ENCODE measurements at places on chromosomes 7 and 10. TPM values are rescaled to one million over a fixed set of nuclear protein-coding genes. Genes with fewer than 3 reads are reported as not detected.
A peak's percentile ranks its signal among the peaks of the same experiment; 100 is the strongest.

- peaks cover 49% of the 10 kb centered on the region for H3K27me3 ChIP-seq
- no peak overlapping the region for H3K27ac ChIP-seq
- no peak overlapping the region for H3K4me3 ChIP-seq
- no peaks in the 10 kb centered on the region for H3K36me3 ChIP-seq
- DNase-seq: no peak
Observed at GRCh38 chr10:78745441-78745840, 323.3 kb upstream of the ZMIZ1 start.

VAX1 gene
- total RNA-seq: 3.5 TPM

DNA sequence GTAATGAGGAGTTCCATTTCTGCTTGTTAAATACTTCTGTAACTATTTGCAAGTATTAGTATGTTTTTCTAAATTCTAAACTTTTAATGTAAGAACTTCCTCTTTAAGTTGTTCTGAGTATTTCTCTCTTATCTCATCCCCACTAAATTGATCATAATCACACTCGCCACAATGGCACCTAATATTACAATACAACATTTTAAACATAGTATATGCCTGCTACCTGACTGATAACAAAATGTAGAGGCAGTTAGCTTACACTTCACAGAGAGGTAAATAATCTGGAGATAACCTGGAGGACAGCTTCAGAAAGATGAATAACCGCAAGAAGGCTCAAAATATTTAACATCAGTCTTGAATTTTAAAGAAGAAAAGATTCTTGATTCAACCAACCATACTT lies 48.6 kb downstream of the HIBADH start:
- H3K4me3 ChIP-seq: no peak overlapping the region
- no peaks in the 10 kb centered on the region for H3K27me3 ChIP-seq
- no peak for DNase-seq

- no peaks in the 10 kb centered on the region for H3K36me3 ChIP-seq
- H3K4me3 ChIP-seq: no peak overlapping the region
- H3K27me3 ChIP-seq: no peaks in the 10 kb centered on the region
- H3K27ac ChIP-seq: no peak overlapping the region
- no peaks in the 10 kb centered on the region for H3K4me1 ChIP-seq
- DNase-seq: no peak
Observed at GRCh38 chr10:30656233-30656632, 26.7 kb upstream of the LYZL2 start.

GRCh38 chr10:73774637-73775036 lies 7.2 kb upstream of the CHCHD1 start:
- DNase-seq: no peak
- peak overlapping the region; percentile 59 for H3K4me3 ChIP-seq
- H3K27me3 ChIP-seq: no peaks in the 10 kb centered on the region
- peaks cover 48% of the 10 kb centered on the region for H3K36me3 ChIP-seq
- peaks cover 6% of the 10 kb centered on the region for H3K4me1 ChIP-seq

- DNase-seq: no peak
- H3K4me3 ChIP-seq: no peak overlapping the region
- H3K36me3 ChIP-seq: peaks cover 91% of the 10 kb centered on the region
- peaks cover under 1% of the 10 kb centered on the region for H3K4me1 ChIP-seq
- no peak overlapping the region for H3K27ac ChIP-seq
Observed at GRCh38 chr7:76343294-76343930, 15.4 kb downstream of the YWHAG start.

PIK3AP1 gene
- 1.6 TPM for total RNA-seq

ZNF282 gene
- total RNA-seq: 28.8 TPM

DNA sequence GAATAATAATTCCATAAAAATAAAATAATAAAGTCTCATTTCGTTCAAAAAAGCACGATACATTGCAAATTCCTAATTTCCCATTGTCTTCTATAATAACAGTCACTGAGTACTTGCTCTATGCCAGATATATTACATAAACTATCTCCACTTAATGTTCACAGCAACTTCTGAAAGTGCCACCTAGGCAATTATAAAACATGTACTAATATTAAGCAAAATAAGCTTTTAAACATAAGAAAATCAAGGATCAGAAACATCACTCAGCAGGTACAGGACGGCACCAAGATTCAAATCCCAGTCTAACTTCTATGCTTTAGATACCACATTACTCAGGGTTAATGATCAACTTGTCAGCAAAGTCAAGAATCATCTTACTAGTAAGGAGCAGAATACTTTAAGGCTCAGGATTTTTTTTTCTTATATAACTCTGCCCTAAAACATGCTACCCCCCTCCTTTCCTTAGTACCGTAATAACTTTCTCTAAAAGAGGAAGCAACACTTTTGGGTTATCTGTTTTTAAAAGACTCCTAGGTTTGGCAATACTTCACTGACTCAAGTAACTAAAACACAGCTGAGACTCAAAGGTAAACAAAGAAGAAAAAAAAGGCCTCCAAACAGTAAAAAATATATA lies 51.3 kb downstream of the USP6NL start:
- H3K4me1 ChIP-seq: peaks cover 4% of the 10 kb centered on the region
- peaks cover 6% of the 10 kb centered on the region for H3K36me3 ChIP-seq
- H3K4me3 ChIP-seq: no peak overlapping the region

SLC26A3 gene
- not detected for total RNA-seq

SPDYE16 gene
- total RNA-seq: not detected

- H3K4me1 ChIP-seq: no peaks in the 10 kb centered on the region
- DNase-seq: peak; percentile 85
- H3K36me3 ChIP-seq: peaks cover 20% of the 10 kb centered on the region
- no peak overlapping the region for H3K27ac ChIP-seq
- no peaks in the 10 kb centered on the region for H3K27me3 ChIP-seq
- no peak overlapping the region for H3K4me3 ChIP-seq
Observed at GRCh38 chr7:6164491-6164890, 107.9 kb downstream of the CYTH3 start.

ZNF425 gene
- 2.7 TPM for total RNA-seq

POLR2J gene
- 59.0 TPM for total RNA-seq

DNA sequence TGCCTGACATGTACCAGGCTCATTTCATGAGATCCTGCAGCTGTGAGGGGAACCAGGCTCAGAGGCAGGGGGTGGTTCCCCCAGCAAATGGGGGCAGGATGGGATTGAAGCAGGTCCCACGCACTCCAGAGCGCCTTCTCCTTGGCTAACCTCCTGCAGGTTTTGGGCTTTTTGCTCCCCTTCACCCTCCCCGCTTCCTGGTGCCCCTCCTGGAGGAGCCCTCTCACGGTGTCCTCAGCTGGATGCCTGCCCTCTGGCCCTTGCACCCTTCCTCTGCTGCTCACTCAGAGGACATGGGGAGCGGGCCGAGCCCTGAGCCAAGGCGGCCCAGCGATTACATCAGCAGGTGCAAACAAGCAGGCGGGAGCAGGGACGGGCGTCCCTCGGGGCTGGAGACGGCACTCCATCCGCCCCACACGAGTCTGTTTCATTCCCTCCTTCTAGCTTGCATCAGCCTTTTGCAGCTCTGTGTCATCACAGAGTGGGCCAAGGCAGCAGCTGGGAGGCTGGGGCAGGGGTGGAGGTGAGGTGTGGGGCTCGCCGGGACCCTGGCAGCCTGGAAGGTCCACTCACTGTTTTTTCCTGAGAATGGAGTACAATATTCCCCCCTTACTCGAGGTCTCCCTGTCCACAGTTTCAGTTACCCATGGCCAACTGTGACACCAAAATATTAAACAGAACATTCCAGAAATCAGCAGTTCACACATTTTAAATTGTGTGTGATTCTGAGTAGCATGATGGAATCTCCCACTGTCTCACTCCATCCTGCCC lies 52.7 kb upstream of the SLC29A3 start:
- no peak for DNase-seq
- H3K27me3 ChIP-seq: no peaks in the 10 kb centered on the region
- no peak overlapping the region for H3K4me3 ChIP-seq
- H3K27ac ChIP-seq: peak overlapping the region; percentile 68
- no peaks in the 10 kb centered on the region for H3K36me3 ChIP-seq

GRCh38 chr10:93437086-93437945 lies 44.8 kb downstream of the MYOF start:
- peaks cover 21% of the 10 kb centered on the region for H3K4me1 ChIP-seq
- DNase-seq: peak; percentile 82
- peaks cover 10% of the 10 kb centered on the region for H3K36me3 ChIP-seq

MSS51 gene
- total RNA-seq: 4.0 TPM

- DNase-seq: no peak
- H3K27me3 ChIP-seq: no peaks in the 10 kb centered on the region
- H3K27ac ChIP-seq: no peak overlapping the region
- H3K4me1 ChIP-seq: no peaks in the 10 kb centered on the region
- no peaks in the 10 kb centered on the region for H3K36me3 ChIP-seq
Observed at GRCh38 chr7:143322760-143323633, 7.1 kb downstream of the CLCN1 start.

HECW1 gene
- 3.8 TPM for total RNA-seq

DNA sequence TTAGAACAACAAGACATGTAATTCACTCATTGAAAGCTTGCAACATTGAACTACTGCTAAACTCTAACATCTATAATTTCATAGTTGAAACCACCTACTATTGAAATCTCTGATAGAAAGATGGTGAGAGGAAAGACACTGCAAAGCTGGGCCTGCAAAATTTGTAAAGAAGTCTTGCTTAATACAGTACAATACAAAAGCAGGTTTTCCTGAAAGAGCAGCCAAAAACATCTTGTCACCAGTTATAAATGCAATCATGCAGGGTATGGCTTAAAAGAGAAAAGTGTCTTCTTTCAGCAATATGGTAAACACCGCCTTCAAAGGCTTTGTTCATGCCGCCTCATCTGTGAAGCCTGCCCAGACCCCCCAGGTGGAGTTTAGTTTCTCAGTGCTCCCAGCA lies 109.2 kb downstream of the ANK3 start:
- H3K27ac ChIP-seq: no peak overlapping the region
- H3K4me3 ChIP-seq: no peak overlapping the region
- no peak for DNase-seq
- no peaks in the 10 kb centered on the region for H3K36me3 ChIP-seq

DNA sequence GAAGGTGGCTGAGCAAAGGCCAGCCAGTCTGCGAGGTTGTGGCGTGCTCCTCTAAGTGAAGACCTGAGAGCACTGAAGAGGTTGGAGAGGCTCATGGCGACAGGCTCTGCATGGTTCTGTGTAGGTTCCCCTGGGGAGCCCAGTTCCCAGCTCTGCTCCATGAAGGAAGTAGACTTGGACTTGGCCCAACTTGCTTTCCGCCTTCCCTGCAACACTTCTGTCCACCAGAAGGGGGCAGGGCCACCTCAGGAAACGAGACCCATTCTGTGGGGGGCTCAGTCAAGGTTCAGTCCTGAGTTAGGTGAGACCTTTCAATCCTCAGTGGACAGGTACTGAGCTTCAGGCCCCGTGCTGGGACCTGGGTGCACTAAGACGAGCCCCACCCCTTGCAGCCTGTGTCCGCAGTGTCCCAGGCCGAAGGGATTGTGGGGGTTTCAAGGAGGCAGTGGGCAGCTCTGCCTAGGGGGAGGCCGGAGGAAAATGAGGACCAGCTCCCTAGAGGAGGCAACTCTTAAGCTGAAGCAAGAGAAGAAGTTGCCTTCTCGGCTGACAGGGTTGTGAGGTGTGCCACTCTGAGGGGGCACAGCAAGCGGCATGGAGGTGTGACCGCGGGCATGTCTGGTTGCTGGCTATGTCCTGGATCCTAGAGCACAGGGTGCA lies 15.0 kb upstream of the PCBD1 start:
- H3K4me3 ChIP-seq: no peak overlapping the region
- DNase-seq: peak; percentile 94
- H3K27ac ChIP-seq: no peak overlapping the region
- peaks cover 18% of the 10 kb centered on the region for H3K4me1 ChIP-seq

ERVW-1 gene
- 1.6 TPM for total RNA-seq

- DNase-seq: no peak
- H3K27ac ChIP-seq: peak overlapping the region; percentile 58
Observed at GRCh38 chr7:20404320-20404719, 73.6 kb downstream of the ITGB8 start.

DNA sequence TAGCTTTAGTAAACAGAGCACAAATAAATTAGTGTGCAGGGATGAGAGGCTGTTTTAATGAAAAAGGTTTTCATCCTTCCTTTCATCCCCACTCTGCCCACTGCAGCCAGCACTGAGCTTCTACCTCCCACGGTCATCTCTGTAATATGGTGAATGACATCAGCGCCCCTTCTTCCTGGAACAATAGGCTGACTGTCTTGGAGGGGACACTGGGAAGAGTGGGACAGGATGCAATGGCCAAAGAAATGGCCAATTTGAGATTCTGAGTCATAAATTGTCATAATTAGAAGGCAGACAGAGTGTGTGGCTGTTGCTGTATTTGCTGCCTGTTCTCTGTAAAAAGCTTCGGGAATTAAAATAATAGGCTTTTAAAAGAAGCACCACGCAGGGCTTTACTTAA lies 126.7 kb upstream of the CALN1 start:
- no peak for DNase-seq
- no peaks in the 10 kb centered on the region for H3K4me1 ChIP-seq
- no peaks in the 10 kb centered on the region for H3K36me3 ChIP-seq
- H3K27ac ChIP-seq: peak overlapping the region; percentile 54
- no peaks in the 10 kb centered on the region for H3K27me3 ChIP-seq

GRCh38 chr10:126502441-126502840 lies 114.2 kb upstream of the ADAM12 start:
- H3K4me1 ChIP-seq: no peaks in the 10 kb centered on the region
- no peaks in the 10 kb centered on the region for H3K36me3 ChIP-seq
- no peak overlapping the region for H3K4me3 ChIP-seq
- H3K27ac ChIP-seq: no peak overlapping the region

- no peak for DNase-seq
- H3K4me1 ChIP-seq: no peaks in the 10 kb centered on the region
- no peak overlapping the region for H3K4me3 ChIP-seq
- H3K27ac ChIP-seq: no peak overlapping the region
- no peaks in the 10 kb centered on the region for H3K36me3 ChIP-seq
Observed at GRCh38 chr10:68310531-68310930, 21.3 kb upstream of the HNRNPH3 start.

DNA sequence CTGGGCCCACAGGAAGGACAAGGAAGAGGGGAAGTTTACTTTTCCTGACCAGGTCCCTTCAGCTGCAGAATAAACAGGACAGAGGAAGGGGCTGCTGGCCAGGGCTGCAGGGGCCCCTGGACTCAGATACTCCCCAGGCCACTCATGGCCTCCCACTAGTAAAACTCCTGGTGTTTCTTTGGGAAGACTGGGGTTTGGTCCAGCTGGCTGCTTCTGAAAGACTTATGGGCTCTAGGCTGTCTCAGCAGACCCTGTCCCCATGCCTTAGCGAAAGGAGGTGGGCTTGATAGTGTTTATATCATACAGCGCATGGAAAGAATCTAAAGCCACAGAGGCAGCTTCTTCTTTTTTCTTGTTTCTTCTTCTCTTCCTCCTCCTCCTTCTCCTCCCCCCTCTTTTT lies 56.4 kb downstream of the PALD1 start:
- H3K27me3 ChIP-seq: no peaks in the 10 kb centered on the region
- no peak for DNase-seq
- H3K27ac ChIP-seq: no peak overlapping the region

All from endodermal cell (in vitro differentiated cells).